ENCODE measurements at places on chromosomes 5 and 9.

DNA sequence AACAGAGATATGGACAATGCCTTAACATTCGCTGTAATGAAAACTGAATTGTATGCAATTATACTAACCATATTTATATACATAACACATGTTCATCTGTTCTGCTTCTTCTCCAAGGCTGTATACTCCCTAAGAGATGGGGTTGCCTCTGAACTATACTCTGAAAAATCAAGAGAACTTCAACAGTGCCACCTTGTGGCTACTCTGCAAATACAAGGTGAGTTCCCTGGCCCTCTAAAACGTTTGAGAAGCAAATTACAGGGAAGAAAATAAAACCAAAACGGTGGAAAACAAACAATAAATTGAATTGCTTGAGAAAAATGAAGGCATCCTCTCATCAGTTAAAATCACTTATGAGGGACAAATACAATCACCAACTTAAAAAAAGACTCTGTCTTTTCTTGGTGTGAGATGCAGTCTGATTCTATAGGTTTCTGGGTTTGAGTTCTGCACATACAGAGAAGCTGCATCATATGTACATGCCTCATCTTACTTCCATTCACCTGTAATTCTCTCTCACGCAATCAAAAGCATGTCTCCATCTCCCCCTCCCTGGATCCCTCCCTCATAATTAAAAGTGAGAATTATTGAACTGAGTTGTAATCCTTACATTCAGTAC is 98.6 kb downstream of the FBXW11 start:
- no peak for DNase-seq

GRCh38 chr9:124208571-124208970 is 49.2 kb upstream of the NEK6 start:
- no peak for DNase-seq

DNA sequence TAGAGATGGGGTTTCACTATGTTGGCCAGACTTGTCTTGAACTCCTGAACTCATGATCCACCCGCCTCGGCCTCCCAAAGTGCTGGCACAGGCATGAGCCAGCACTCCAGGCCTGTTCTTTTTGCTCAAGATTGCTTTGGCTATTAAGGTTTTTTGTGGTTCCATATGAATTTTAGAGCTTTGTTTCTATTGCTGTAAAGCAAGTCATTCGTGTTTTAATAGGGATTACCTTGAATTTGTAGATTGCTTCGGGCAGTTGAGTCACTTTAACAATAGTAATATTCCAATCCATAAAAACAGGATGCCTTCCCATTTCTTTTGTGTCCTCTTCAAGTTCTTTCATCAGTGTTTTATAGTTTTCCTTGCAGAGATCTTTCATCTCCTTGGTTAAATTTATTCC is 22.1 kb downstream of the C6 start:
- DNase-seq = no peak

GRCh38 chr5:150559701-150560100 is 51.8 kb downstream of the NDST1 start:
- no peak for DNase-seq

- no peak for DNase-seq
Observed at GRCh38 chr9:76296561-76297310, 97.5 kb downstream of the RFK start.

DNA sequence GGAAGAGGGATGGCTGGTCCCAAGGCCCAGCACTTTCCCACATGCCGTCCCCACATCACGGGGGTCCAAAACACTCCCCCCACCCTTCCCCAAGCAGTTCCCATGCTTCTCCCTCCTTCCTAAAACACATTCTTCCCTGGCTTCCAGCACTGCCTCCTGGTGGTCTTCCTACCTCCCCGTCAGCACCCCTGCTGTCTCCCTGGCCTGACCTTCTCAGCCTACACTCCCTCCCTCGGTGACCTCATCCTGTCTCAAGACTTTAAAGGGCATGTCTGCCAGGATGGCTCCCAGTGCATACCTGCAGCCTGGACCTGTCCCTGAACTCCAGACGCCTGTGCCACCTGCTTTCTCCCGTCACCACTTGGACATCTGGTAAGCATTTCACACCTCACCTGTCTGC is 4.3 kb upstream of the NCS1 start:
- no peak for DNase-seq

DNA sequence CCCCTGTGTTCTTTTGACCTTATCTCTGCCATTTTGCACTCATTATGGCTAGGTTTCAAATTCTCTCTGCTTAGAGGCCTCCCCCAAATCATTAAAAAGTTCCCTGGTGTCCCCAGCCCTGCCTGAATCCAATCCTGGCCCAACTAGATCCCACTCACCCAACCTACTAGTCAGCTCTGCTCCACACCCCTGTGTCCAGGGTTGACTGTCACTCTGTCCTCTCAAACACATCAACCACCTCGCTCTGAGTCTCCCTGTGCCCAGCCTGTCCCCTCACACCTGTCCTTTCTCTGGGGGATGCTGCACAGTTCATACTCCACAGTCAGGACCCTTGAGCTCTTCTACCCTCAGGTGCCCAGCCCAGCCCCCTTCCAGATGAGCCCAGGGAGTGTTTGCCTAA is 154.2 kb upstream of the SV2C start:
- DNase-seq = no peak

GRCh38 chr5:76801803-76802195 is 17.0 kb upstream of the F2RL1 start:
- no peak for DNase-seq

DNA sequence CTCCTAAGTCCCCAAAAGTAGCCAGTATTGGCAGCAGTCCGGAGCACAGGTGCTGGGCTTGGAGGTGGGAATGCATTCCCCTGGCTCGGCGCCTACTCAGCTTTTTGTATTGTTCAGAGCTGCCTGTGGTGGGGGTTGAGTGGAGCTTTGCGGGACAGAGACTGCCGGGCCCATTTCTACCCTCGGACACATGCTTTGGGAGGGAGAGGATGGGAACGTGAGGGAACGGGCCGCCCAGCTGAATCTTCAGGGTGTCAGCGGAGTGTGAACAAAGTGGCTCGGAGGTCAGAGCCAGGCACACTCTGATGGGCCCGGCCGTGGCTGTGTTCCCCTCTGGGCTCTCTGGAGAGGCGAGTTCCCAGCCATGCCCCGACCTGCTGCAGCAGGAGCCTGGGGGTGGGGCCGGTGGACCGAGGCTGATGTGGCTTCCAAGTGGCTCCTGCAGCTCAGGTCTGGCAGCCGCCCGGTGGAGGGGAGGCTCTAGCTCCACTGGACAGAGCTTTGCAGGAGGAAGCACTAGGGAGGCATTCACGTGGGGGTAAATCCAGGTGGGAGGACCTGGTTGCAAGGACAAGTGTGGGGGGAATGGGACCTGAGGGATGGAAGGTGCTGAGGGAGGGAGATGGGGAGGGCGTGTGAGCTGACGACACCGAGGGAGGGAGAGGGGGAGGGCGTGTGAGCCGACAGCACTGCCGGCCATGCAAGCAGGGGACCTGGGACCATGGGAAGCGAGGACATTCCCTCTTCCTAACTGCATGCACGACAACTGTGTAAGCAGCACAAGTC is 31.1 kb upstream of the SLC6A3 start:
- DNase-seq = no peak

DNA sequence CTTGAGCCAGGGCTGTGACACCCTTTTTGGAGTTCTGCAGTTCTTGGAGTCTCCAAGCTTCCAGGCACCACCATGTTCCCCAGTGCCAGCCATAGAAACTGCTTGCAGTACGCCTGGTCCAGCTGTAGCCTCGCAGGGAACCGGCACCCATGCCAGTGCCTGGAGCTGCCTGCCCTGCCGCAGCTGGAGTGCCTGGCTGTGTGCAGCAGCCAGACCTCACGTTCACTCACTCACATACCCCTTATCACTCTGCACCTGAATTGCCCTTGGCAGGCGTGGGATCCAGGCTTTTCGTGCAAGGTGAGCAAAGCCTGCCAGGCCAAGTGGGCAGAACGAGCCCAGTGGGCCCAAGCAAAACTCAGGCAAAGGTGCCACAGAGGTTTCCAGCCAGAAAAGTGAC is 77.8 kb upstream of the SHB start:
- no peak for DNase-seq

All from T-helper 2 cell (primary cell).